H1 (cell line): ENCODE measurements at places on chromosomes 2 and 18. TPM values are rescaled to one million over a fixed set of nuclear protein-coding genes. Genes with fewer than 3 reads are reported as not detected.
A peak's percentile ranks its signal among the peaks of the same experiment; 100 is the strongest.

Gene MARCHF4
- total RNA-seq = 2.9 TPM in 2 replicates

Gene MRPL53
- 46.3 and 50.2 TPM in 2 replicates for total RNA-seq

Gene IL36B
- not detected in 2 replicates for total RNA-seq

Gene TDRD15
- total RNA-seq = not detected in 2 replicates

Gene TUBA4B
- total RNA-seq = 0.24 TPM in 1 of 2 replicates, not detected in the other

Gene EMX1
- total RNA-seq = 4.8 and 4.9 TPM in 2 replicates

Gene RIT2
- total RNA-seq = 2.5 and 3.2 TPM in 2 replicates

Gene ADCY3
- total RNA-seq = 50.5 and 52.9 TPM in 2 replicates

Gene ENOSF1
- 25.6 and 26.4 TPM in 2 replicates for total RNA-seq

Gene COX7A2L
- 85.6 and 91.7 TPM in 2 replicates for total RNA-seq

Gene GPR39
- 0.63 and 0.65 TPM in 2 replicates for total RNA-seq

Gene LYG1
- total RNA-seq = 0.86 TPM in 1 of 2 replicates, not detected in the other

Gene ZNF804A
- total RNA-seq = not detected in 2 replicates

- H3K27me3 ChIP-seq = no peaks in the 10 kb centered on the region
- no peak overlapping the region for H3K4me3 ChIP-seq
- no peak for DNase-seq
- H3K36me3 ChIP-seq = no peaks in the 10 kb centered on the region
Measured at GRCh38 chr2:201618744-201619662, 24.3 kb downstream of the TMEM237 start.

DNA sequence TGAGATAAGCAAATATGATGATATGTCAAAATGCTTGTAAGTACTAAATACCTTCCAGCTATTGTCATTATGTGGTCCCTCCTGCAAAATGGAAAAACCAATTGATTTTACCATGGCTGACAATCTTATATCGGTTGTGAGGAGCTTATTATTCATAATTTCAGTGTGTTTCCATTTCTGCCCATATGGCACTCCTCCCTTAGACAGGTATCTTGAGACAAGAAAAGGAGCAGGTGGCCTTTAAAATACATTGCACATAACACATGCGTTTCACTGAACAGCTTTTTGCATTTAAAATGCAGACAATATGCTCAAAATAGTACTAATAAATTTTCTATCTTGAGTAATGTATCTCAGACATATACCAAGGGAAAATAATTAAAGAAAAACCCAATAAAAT lies 60.2 kb upstream of the SH3RF3 start:
- H3K36me3 ChIP-seq = no peaks in the 10 kb centered on the region
- no peak for DNase-seq
- H3K27me3 ChIP-seq = no peaks in the 10 kb centered on the region
- H3K27ac ChIP-seq = no peak overlapping the region

DNA sequence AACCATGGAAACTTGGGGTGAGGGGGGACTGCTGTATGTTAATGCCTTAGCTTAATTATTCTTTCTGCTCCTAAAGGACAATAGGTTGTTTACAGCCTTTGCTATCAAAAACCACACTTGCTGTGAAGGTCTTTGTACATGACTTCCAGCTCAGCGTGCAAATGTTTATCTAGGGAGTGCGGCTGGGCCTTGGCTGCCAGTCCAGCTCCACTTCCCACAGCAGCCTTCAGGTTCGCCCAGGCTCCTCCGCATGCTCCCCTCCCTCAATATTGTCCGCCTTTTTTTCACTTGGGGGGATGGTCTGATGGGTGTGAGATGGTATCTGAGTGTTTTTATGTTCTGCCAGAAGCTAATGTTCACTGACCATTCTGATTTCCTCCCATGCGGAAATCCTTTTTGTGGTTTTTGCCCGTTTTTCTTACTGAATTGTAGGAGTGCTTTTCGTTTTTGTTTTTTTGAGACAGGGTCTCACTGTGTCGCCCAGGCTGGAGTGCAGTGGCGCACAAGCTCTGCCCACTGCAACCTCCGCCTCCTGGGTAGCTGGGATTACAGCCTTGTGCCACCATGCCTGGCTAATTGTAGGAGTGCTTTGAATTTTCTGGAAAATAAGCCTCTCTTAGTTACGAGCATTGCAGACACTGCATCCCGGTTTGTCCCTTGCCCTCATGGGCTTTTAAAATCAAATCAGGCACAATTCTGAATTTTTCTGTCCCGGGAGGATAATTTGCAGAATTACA lies 28.8 kb downstream of the SH3BP4 start:
- peak overlapping the region; percentile 54; the same call in 1 of the 2 replicates for H3K27ac ChIP-seq
- no peak overlapping the region for H3K4me3 ChIP-seq
- H3K27me3 ChIP-seq = no peaks in the 10 kb centered on the region
- no peak for DNase-seq
- H3K4me1 ChIP-seq = peaks cover 37% of the 10 kb centered on the region
- no peaks in the 10 kb centered on the region; the same call in 1 of the 2 replicates for H3K36me3 ChIP-seq

- no peak overlapping the region for H3K4me3 ChIP-seq
- H3K27me3 ChIP-seq = no peaks in the 10 kb centered on the region
- H3K36me3 ChIP-seq = no peaks in the 10 kb centered on the region
Measured at GRCh38 chr2:232236200-232236599, 142.4 kb upstream of the ALPP start.

- no peak for DNase-seq
Measured at GRCh38 chr2:72754628-72755320, 71.1 kb downstream of the EXOC6B start.

GRCh38 chr18:58271770-58272169 lies 227.7 kb downstream of the NEDD4L start:
- peaks cover 1% of the 10 kb centered on the region for H3K4me1 ChIP-seq
- H3K4me3 ChIP-seq = no peak overlapping the region
- H3K27ac ChIP-seq = no peak overlapping the region

GRCh38 chr2:134224005-134224404 lies 29.9 kb upstream of the MGAT5 start:
- DNase-seq = no peak
- no peak overlapping the region for H3K27ac ChIP-seq
- no peaks in the 10 kb centered on the region for H3K36me3 ChIP-seq
- H3K27me3 ChIP-seq = no peaks in the 10 kb centered on the region
- peaks cover 13% of the 10 kb centered on the region for H3K4me1 ChIP-seq

DNA sequence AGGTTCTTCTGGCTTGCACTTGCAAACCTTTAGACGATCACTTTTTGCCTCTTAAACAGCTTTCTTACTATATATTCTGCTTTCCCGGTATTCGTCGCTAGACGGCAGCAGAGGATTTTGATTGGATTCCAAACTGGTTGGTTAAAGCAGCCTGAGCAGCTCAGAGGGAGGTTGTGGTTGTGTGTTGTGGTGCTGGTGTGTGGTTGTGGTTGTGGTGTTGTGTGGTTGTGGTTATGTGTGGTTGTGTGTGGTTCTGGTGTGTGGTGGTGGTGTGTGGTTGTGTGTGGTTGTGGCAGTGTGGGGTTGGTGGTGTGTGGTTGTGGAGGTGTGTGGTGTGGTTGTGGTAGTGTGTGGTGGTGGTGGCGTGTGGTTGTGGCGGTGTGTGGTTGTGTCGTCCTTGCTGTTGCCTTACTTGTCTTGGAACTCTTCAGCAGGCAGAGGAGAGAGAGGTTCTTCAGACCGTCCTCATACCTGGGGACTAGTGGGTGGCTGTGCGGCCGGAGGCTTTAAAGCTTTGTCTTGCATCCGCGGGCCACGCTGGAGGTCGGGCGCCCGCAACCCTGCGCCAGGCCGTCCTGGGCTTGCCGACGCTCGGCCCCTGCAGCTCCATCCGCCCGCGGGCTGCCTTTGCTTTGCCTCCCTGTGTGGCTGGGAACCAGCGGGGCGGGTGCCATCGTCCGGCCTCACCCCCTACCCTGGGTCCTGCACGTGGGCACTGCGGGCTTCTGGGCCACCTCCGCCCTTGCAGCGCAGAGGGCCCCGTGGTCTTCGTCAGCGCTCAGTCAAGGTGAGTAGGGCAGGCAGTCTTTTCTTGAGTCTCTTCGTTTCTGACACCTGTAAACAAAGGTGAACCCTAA lies 190.8 kb downstream of the ARHGAP28 start:
- H3K27me3 ChIP-seq = no peaks in the 10 kb centered on the region
- H3K36me3 ChIP-seq = no peaks in the 10 kb centered on the region
- no peak overlapping the region for H3K27ac ChIP-seq

DNA sequence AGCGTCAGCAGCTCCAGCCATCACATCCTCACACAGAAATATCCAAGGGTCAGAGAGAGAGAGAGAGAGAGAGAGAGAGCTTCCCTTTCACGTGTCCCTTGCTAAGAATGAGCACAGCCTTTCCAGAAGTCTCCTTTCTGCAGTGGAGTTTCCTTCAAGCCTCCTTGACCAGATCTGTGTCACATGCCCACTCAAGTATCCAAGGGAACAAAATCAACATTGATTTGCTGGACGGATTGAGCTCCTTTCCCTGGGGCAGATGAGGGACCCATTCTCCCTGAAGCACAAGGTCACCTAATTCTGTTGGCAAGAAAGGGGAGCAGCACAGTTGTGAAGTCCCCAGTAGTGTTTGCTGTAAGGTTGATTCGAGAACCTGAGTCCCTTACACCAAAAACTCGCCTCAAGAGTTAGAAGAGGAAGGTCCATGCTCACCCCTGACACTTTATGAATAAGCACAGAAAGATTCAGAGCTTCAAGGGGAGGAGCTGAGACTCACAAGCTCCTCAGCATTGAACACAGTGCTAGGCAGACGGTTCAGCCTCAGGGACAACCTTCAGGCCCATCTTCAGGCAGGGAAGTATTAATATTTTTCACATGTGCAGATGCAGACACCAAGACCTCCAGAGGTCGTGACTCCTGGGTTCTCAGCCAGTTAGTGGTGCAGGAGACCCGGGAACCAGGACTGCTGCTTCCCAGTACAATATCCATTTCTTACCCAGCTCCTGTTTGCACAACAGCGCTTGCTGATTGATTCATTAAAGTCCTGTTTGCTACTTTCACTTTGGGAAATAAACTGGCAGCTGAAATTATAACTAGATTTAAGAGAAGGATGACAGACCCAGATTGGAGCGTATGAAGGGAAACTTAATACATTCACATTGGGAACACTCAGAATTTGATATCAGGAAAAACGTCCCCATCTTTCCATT lies 38.2 kb upstream of the MARCO start:
- no peak overlapping the region for H3K27ac ChIP-seq
- H3K36me3 ChIP-seq = no peaks in the 10 kb centered on the region; the same call in 1 of the 2 replicates
- H3K4me1 ChIP-seq = no peaks in the 10 kb centered on the region
- no peak for DNase-seq

GRCh38 chr2:168692132-168692744 lies 110.2 kb upstream of the NOSTRIN start:
- no peaks in the 10 kb centered on the region for H3K4me1 ChIP-seq
- H3K27me3 ChIP-seq = no peaks in the 10 kb centered on the region
- H3K27ac ChIP-seq = no peak overlapping the region
- H3K4me3 ChIP-seq = no peak overlapping the region
- H3K36me3 ChIP-seq = peaks cover 3% of the 10 kb centered on the region; the same call in 1 of the 2 replicates

DNA sequence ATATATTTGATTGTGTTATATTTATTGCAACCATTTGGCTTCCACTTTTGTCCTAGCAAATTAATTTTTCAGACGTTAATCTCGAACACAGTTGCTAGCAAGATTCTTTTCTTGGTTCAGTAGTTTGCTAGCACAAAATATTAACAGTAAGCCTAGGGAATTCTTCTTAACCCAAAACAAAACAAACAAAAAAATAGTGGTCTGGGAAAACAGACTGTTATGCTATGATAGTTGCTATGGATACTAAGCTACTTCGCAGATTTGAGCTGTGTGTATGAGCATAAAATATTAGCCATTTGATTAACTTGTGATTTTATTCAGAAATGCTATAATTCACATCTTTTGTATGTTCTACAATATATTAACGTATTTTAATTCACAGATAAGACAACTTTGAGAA lies 541.5 kb upstream of the NETO1 start:
- no peaks in the 10 kb centered on the region for H3K27me3 ChIP-seq
- H3K36me3 ChIP-seq = no peaks in the 10 kb centered on the region
- no peak overlapping the region for H3K4me3 ChIP-seq
- H3K27ac ChIP-seq = no peak overlapping the region
- no peak for DNase-seq

GRCh38 chr2:172965433-172966212 lies 110.0 kb upstream of the MAP3K20 start:
- no peak for DNase-seq
- no peaks in the 10 kb centered on the region for H3K36me3 ChIP-seq
- no peaks in the 10 kb centered on the region for H3K4me1 ChIP-seq
- no peak overlapping the region for H3K4me3 ChIP-seq
- H3K27ac ChIP-seq = no peak overlapping the region

DNA sequence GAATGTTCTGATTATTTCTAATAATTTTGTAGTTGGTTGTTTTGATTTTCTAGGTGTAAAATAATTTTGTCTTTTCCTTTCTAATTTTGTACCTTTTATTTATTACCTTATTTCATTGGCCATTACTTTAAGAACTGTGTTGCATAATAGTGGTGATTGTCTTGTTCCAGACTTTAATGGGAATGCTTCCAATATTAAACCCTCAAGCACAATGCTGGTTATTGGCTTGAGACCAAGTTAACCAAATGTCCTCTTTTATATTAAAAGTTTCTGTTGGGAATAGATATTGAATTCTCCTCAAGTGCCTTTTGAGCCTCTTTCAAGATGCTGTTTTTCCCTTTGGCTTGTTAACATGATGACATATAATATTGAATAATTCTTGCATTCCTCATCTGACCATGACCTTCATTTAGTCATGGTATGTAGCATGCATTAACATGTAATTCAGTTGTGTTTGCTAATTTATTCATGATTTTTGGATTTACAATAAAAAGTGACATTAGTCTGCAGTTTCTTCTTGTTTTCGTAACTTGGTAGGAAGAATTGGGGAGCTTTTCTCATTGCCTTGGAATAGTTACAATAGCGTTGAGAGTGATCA lies 141.7 kb downstream of the DIS3L2 start:
- no peak overlapping the region for H3K4me3 ChIP-seq
- H3K27ac ChIP-seq = no peak overlapping the region
- H3K4me1 ChIP-seq = no peaks in the 10 kb centered on the region
- H3K27me3 ChIP-seq = no peaks in the 10 kb centered on the region

DNA sequence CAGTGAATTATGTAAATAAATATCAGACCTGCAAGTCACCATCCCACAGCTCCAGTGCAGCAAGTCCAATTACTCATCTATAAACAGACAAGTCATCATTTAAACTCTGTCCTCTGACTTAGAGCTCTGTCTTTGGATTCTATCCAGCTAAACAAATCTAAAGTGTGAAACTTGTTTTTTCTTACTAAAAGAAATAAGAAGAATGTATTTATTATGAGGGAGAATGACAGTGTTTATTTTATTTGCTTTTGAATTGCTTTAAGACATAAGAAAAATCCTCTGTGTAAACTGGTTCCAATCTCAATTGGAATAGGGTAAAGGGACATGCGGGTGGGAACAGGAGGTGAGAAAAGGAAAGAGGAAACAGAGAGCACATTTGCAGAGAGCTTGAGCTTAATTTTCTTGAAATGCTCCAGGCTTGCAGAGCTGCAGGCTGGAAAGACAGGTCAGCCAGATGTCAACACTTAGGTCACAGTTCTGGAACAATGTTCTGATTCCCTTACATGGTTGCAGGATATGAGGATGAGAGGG lies 355.8 kb downstream of the MEIS1 start:
- H3K27ac ChIP-seq = no peak overlapping the region
- DNase-seq = no peak
- no peaks in the 10 kb centered on the region for H3K27me3 ChIP-seq
- H3K36me3 ChIP-seq = no peaks in the 10 kb centered on the region
- H3K4me1 ChIP-seq = no peaks in the 10 kb centered on the region
- H3K4me3 ChIP-seq = no peak overlapping the region

- no peak overlapping the region for H3K27ac ChIP-seq
- no peaks in the 10 kb centered on the region for H3K27me3 ChIP-seq
- H3K4me3 ChIP-seq = no peak overlapping the region
- H3K36me3 ChIP-seq = no peaks in the 10 kb centered on the region
- no peaks in the 10 kb centered on the region for H3K4me1 ChIP-seq
Measured at GRCh38 chr2:239049421-239050251, 201.8 kb downstream of the TWIST2 start.

- H3K27me3 ChIP-seq = no peaks in the 10 kb centered on the region
- DNase-seq = no peak
- peaks cover 17% of the 10 kb centered on the region; the same call in 1 of the 2 replicates for H3K4me1 ChIP-seq
- H3K36me3 ChIP-seq = peaks cover 5% of the 10 kb centered on the region
- no peak overlapping the region for H3K27ac ChIP-seq
Measured at GRCh38 chr2:106159866-106160785, 34.0 kb downstream of the UXS1 start.
